Suppressor macrophage treated with lipopolysaccharide for 4 hours (primary cell): ENCODE measurements at places on chromosomes 16 and 17.

DNA sequence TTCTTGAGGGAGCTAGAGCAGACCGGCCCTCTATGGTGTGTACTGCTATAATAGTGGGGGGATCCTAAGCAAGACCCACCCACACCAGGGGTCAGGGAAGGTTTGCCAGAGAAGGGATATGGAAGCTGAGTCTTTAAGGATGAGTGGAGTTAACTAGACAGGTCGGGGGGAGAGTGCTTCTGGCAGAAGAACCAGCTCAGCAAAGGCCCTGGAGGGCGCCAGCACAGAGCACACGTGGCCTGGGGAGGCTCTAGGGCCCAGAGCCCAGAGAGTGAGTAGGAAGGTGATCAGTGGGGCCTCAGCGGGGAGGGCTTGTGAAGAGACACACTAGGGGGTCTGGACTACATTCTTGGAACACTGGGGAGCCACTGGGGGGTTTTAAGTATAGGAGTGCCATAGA, 21.1 kb downstream of the NGFR start:
- no peak for DNase-seq

DNA sequence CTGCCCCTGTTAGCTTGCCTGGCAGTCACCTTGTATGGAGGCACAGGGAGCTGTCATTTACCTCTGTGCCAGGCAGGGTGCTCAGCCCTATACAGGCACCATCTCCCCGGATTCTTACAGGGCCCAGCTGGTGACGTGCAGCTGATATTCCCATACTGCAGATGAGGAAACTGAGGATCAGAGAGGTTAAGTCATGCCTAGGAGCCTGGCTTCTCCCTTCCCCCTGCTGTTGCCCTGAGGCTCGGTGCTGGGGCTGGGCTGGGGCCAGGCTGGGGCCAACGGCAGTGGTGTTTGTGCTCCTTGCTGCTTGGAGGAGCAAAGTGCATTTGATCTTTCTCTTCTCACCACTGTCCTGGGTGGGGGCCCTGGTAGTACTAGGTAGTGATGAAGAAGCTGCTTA, 54.7 kb upstream of the IL34 start:
- no peak for DNase-seq

DNA sequence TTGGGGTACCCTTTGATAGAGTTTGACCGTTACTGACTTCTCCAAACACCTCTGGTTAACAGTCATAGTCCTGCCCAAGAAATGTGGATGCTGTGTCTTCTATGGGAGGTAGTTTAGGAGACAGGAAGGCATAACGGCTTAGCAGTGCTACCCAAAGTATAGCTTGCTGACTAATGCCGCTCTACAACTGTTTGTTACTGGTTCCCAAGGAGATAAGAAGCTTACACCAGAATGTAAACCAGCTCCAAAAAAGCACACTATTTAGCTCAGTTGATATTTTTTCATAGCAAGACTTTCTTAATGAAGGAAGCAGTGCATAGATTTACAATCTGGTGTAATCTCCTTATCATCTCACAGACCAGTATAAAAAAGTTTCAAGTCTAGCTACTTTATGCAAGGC, 95.7 kb downstream of the HS3ST3B1 start:
- no peak for DNase-seq

DNA sequence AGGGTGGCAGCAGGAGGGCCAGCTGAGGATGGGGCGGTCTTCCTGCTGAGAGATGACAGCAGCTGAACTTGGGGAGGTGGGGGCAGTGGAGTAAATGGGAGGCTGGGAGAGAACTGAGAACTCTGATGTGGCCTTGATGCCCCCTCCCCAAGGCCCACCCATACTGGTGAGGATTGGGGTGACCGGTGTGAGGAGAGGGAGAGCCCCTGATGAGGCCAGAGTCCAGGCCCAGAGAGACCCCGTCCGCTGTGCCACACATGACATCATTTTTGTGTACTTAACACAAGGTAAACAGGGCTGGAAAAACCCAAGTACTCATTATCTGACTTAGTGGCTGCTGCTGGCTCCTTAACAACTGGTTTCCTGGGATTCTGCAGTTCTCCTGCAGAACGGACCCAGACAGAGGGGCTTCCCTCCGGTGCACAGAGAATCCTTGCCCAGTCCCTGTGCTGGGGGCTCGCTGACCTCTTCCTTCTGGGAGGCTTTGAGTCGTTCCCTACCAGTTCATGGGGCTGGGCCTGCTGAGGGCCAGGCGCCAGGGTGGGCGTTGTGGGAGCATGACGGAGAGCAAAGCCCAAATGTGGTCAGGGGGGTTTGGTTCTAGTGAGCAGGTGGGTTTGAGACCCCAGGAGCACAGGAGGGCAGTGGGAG, 207.6 kb downstream of the RAB11FIP4 start:
- no peak for DNase-seq

- DNase-seq, result no peak
These were observed 86.7 kb downstream of the SHISA9 start for GRCh38 chr16:12988071-12988470.

DNA sequence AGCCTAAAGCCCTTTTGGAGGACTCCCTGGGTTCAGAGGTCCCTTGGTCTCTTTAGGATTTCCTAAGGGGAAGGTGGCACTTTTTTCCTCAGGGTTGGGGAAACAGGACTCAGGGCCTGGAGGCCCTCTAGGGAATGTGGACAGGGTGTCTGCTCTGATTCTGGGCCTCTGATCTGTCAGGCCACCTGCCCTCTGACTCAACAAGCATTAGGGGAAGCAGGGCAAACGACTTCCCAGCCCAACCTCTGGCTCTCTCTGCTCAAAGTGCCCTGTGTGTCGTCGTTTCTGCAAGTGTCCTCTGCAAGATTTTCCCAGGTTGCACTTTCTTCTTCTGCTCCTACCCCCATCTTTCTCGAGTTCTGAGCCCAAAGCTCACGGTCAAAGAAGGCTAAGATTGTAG, 6.6 kb upstream of the IGFBP4 start:
- DNase-seq, result no peak

GRCh38 chr17:79045001-79045729, 21.2 kb downstream of the C1QTNF1 start:
- DNase-seq, result no peak

GRCh38 chr16:89150090-89150835, 21.3 kb upstream of the CDH15 start:
- DNase-seq, result no peak

GRCh38 chr17:50080827-50081226, 14.3 kb upstream of the PDK2 start:
- DNase-seq, result no peak

GRCh38 chr17:76481071-76481655, 13.8 kb downstream of the AANAT start:
- peak; percentile 59 for DNase-seq

DNA sequence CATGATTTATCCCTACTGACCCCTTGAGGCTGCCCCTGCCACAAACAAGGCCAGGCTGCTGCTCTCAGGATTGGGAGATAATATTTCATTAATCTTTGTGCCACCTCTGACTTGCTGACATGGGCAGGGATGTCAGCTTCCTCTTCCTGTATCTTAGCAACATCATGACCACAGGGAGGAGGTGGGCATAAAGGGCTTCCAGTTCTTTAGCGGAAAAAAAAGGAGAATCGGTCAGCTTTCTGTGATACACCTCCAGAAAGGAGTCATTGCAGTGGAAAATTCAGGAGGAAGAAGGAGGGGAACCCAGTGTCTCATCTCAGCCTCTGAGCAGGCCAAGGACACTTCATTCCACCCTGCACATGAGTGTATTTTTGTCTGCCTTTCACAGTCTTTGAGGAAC, 206.8 kb upstream of the SDK2 start:
- DNase-seq, result peak; percentile 27

GRCh38 chr17:48592577-48592976, 1.0 kb downstream of the HOXB5 start:
- DNase-seq, result no peak

DNA sequence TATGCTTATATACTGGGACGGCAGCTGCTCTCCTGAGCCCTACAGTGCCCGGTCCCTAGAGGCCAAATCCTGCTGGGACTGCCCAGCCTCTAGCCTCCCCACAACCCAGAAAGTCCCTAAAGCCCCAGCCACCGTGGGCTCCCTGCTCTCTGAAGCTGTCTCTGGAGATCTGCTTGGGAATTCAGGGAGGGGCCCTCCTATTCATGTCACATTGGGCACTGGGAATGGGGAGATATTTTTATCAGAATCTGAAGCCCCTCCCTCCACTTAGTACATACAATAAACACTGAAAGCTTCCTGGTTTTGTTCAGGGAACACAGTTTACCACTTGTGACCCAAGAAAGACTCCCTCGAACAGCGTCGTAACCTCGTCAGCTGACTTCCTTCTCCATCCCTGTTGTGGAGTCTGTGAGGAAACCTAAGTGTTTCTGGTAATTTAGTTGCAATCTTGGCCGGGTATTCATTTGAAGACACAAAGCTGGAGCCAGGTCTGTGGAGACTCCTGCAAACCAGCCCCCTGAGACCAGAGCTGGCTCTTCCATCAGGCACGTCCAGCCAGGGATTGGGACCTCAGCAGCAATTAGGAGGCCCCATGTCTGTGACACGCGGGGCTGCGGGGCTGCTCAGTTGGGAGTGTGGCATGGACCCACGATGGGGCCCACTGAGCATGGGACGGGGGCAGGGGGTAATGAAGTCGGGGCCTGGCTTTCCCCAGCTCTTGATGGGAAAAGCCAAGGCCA, 38.5 kb downstream of the PGS1 start:
- DNase-seq, result peak; percentile 92

DNA sequence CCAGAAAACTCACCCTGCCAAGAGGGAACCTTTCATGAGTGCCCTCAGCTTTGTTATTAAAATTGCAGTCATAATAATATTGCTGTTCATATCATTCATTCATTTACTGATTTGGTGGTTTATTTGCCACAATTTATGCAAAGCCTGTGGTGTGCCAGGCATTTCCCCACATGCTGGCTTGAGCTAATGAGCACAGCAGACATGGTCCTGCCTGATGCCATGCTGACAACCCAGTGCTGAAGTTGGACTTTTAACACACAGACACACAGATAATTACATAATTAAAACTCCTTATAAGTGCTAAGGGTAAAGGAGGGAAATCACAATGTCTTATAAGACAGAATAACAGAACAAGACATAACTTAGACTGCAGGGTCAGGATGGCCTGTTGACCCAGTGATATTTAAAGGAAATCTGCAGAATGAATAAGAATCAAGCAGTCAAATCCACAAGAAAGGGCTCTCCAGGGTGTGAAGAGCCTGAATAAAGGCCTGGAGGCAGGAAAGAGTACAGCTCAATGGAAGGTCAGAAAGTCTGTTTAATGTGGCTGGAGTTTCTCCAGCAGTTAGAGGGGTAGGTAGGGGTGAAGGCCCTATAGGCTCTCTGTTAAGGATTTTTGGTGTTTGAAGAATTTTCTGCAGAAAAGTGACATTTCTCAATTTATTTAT, 196.9 kb upstream of the CDH11 start:
- no peak for DNase-seq

GRCh38 chr17:76207275-76208059, 32.8 kb downstream of the RNF157 start:
- DNase-seq, result no peak

DNA sequence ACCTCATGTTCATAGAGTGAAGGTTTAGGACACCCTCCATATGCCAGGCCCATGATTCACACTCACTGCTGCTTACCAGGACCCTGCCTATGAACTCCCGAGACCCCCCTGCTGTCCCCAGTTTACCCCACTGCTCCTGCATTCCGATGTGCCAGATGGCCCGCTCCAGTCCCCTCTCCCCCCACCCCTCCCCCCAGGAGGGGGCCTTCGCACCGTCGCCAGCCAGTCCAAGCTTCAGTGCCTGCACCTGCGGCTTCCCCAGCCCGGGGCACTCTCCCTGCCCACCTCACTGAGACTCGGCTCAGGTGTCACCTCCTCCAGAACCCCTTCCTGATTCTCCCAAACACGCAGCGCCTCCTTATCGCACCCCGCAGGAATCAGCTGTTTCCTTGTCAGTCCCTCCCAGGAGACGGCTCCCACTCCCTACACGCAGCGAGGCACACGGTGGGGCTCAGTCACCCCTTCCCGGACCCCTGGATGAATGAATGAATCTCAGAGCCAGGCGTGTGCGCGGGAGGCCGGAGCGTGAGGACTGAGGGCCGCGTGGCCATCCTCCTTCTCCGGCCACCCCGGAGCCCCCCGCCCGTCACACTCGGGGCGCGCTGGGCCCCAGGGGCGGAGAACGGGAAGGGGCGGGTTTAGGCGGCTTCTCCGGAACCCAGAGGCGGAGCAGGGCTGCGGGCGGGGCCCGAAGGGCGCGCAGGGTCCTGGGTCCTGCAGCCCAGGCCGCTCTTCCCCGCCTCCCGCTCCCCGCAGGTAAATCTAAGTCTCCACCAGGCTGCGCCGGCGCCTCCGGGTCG, 1.6 kb downstream of the MYO1C start:
- peak; percentile 45 for DNase-seq

DNA sequence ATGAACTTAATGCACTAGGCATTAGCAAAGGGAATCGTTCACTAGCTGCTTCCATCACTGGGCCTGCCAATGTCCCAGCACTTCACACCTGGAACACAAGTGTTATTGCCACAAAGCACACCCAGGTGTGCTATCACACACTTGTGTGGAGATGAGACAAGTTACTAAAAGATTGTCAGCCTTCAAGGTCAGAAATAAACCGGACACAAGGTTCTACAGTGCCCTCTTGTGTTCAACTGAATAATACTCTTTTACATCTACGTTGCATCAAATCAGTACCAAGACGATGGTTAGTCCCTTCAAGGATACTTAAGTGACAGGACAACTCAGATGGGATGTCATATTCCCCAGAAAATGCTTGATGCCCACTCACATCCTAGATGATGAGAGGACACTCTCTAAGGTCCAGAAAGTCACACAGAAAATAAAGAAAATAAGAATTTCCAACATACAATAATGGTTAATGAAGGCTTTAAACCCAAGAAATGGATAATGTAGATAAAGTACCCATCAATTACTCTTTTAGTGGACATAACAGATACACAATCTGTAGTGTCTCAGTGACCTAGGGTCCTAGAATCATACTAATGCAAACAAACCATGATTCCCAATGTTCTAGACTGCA, 16.4 kb upstream of the GLG1 start:
- peak; percentile 70 for DNase-seq

DNA sequence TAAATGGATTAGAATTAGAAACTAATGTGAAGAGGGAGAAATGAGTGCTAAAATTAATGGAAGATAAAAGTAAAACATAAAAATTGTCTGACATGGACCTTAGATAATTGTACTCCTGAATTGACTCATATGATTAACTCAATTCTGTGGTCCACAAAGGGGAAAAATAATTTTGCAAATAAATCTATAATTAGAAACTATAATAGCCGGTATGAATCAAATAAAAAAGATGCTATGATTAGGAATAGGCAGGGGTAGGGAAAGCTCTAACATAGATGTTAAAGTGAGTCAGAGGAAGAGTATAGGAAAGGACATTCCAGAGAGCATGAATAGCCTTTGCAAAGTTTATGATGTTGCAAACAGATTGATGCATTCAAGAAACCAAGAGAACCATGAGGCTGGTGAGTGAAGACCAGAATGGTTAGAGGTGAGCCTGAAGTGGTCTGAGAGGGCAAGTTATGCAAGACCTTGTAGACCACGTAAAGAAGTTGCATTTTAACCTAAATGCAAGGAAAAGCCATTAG, 262.1 kb upstream of the CA10 start:
- no peak for DNase-seq

GRCh38 chr16:50573947-50574744, 25.9 kb downstream of the NKD1 start:
- no peak for DNase-seq

- no peak for DNase-seq
These were observed 12.4 kb downstream of the TEX14 start for GRCh38 chr17:58679263-58680037.

GRCh38 chr17:28391401-28391800, 14.6 kb downstream of the SLC46A1 start:
- DNase-seq, result no peak
